ENCODE measurements at places on chromosomes 13 and 19.

GRCh38 chr13:71634182-71634581, 232.8 kb downstream of the DACH1 start:
- no peak for DNase-seq

- no peak for DNase-seq
Measured at GRCh38 chr19:36891768-36892357, 24.2 kb downstream of the ZNF829 start.

- DNase-seq, result peak; percentile 41
Measured at GRCh38 chr19:1214862-1215731, 9.5 kb downstream of the STK11 start.

- DNase-seq, result peak; percentile 59
Measured at GRCh38 chr19:50703915-50704796, 15.4 kb downstream of the SHANK1 start.

DNA sequence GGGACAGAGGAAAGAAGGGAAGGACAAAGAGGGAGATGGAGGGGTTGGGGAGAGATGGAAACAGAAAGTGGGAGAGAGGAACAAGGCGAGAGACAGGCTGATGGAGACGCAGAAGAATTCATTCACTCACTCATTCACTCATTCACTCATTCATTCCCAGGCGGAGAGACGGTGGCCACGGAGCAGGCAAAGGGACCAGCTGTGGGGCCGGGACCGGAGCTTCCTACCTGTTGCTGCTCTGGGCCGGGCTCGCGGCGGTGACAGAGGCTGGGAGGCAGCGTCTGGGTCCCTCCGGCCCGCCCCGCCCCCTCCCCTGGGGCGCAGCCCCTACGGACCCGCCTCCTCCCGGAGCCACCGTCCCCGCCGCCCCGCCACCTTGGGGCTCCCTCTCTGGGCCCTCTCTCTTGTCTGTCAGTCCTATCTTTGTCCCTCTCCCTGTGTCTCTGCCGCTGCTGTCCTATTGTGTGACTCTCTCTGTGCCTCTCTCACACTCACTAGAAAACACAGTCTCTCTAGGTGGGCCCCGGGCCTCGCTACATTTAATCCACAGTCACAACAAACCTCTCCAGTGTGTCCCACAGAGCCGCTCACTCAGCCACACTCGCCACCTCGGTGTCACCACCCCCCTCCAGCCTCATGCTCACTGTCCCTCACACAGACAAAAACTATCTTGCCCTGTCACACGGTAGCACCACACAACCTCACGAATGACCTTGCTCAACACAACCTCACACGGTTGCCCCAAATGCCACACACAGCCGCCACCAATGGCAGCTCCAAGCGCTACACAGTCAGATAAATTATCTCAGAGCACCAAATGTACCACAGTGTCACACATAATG, at the start of gene GNG8:
Gene GNG8 (minus strand): TSS at position 283 of the 842 bp plus-strand sequence. CDS start 1,520 bp downstream, outside the sequence.
- DNase-seq, result no peak

DNA sequence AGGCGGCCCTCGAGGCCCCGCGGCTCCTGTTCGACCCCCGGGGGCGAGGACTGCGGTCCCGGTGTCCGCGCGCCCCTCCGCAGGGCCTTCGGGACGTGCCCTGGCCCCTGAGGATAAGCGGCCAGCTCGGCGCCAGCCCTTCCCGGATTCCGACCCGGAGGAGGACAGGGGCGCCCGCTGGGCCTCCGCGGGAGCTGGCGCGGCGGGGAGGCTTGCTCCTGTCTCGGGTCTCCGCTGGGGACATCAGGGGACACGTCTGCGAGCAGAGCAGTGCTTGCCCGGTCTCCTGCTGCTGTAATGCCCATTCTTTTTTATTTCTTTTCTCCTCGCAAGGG, 829 bp downstream of the B3GLCT start:
- DNase-seq, result peak; percentile 44

GRCh38 chr13:31485651-31486051, 253.7 kb upstream of the RXFP2 start:
- DNase-seq, result no peak

DNA sequence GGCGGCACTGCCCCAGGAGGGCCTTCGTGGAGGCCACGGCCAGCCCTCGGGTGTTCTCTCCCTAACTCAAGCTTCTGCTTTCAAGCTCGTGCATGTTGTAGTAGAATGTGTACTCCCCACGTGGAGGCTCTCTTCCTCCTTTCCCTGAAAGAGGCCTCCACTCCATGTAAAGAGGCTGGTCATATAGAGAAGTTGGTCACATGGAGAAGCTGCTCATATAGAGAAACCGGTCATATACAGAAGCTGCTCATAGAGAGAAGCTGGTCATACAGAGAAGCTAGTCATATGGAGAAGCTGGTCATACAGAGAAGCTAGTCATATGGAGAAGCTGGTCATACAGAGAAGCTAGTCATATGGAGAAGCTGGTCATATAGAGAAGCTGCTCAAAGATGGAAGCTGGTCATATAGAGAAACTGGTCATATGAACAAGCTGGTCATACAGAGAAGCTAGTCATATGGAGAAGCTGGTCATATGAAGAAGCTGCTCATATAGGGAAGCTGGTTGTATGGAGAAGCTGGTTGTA, 152.5 kb downstream of the COL4A1 start:
- DNase-seq, result no peak

DNA sequence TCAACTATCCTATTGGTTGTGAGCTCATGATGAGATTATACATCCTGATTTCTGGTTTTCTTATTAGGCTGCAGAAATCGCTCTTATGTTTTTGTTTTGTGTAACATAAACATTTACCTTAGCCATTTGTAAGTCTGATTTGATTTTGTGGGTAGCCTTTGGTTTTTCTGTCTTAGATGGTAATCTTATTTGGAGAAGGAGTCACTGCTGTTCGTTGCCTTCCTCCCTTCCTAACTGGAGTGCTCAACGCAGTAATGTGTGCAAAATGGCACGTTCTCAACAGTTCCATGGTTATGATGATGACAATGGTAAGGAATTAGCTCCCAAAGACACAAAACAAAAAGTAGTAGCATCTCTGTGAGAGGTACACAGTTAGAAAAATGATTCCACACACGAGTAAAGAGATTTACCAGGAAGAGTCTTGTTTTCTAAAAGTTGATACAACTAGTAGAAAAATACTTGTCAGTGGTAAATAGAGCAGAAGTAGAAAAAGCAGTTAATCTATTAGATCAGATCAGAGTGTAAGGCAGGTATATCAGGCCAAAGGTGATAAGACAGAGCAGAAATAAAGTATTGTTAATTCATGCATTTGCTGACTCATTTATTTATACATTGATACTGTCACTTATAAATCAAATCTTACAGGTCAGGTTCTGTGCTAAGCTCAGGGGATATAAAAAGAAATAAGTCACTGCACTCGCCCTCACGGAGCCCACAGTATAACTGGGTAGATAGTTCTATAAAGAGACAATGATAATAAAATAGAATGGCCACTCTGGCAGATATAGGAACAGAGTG, 270.0 kb downstream of the NALCN start:
- peak; percentile 2 for DNase-seq

DNA sequence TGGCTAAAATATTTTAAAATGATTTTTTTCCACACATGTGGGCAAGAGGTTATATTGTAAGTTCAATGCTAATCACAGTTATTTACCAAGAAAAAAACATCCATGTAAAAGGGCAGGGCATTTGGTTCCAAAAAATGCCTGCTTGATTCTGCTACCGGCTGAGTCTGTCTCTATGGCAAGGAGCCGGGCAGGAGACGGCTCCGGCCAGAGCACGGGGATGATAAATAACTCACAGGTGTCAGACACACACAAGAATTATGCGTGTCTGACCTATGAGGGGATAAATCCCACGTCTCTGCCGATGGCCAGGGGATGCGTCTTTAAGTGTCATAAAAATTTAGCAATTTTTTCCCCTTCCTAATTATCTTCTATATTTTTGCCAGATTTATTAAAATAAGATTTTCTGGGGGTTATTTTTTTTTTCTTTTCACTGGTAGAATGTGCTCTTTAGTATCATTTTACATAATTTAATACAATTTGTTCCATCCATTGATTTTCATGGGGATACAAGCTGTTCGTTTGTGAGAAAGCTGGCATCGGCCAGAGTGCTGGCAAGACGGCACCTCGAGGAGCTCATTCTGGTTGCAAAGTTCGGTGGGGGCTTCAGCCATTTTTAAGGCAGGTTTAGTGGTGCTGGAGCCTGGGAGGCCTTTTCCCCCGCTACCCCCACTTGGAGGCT, 253.9 kb downstream of the ZNF536 start:
- no peak for DNase-seq

GRCh38 chr13:46296921-46297320, 85.2 kb downstream of the LRRC63 start:
- DNase-seq, result peak; percentile 14

DNA sequence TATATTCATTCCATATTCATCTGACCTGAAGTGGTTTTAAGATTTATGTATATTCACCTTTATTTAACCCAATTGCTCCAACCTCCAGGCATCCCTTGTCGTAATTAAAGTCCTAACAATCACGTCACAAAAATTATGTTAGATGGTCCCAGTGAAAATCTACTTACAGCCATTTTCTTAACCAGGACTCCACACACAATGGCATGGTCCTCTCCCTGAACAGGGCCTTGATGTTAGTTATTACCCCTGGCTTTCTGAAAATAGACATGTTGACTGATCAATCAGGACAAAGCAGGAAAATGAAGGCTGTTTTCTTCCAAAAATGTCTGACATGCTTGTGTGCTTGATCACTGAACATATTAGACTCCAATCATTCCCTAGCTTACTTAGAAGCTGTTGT, 542.7 kb upstream of the SLITRK5 start:
- no peak for DNase-seq

DNA sequence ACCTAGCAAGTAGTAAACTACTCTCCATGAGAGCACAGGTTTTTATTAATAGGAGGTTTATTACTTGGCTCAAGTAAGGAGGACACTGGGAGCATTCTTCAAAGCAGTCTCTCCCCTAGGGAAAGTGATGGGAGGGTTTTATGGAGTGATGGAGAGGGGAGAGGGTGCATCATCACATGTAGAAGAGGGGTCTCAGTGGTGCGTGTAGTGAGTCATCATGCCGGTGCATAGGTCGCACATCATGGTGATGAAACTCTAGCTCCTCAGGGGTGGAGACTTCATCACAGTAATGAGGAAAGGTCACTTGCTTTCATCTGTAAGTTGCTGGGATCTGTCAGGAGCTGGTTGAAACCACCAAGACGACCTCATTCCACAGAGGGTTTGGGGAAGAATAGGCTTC, 210.8 kb upstream of the UBL3 start:
- no peak for DNase-seq

DNA sequence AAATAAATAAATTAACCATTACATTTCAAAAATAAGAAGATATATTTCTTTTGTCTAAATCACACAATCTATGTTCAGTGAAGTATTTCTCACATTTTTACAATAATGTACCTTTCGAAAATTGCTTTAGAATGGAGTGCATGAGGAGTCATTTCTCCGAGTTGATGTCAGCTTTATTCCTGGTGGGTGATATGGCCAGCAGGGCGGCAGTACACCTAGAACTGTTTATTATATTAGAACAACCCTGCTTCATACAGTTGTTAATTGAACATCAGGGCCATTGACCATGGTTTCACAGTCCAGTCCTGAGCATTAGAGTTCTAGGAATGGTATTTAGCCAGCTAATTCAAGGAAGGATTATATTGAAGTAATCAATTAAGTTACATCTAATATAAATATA, 696.3 kb upstream of the SLC10A2 start:
- DNase-seq, result no peak

DNA sequence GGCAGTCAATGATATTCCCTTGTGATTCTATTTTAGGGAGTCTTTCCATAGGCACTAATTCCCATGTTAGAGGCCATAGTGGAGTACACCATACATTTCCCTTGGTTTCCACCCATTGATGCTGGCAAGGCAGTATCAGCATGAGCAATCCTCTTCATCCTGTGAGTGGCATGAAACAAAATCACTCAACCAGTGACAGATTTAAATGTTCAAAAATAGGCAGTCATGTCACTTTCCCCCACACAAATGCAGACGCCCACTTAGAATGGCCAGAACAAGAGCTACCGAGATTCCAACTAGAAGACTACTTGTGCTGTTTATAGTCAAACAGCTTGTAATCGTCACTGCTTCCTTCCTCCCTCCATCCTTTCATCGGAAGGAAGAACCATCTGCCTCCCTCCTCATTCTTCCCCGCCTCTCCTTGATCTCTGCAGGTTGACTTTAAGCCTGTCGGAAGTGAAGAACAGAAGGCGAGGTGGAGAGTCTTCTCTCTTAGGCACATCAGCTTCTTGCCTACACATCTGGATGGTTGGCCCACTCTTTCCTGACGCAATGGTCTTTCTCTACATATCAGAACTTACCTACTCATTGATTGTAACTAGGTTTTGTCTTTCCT, 22.6 kb downstream of the RASL11A start:
- no peak for DNase-seq

DNA sequence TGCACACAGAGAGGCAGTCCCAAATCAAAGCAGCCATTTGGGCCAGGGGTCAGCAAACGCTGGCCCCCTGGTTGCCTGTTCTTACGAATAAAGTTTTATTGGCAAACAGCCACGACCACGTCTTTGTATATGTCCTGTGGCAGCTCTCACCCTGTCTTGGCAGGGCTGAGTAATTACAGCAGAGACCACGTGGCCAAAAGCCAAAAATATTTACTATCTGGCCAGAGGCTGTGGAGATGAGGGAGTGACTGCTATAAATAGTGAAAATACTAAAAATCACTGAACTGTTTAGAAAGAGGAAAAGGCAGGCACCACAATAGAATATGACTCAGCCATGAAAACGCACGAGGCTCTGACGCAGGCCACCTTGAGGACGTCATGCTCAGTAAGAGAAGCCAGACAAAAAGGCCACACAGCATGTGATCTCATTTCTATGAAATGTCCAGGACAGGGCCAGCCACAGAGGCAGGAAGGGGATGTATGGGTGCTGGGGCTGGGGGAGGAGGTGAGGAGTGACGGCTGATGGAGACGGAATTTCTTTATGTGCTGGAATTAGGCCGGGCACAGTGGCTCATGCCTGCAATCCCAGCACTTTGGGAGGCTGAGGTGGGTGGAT, 29.4 kb downstream of the SMIM24 start:
- DNase-seq, result peak; percentile 95

- no peak for DNase-seq
Measured at GRCh38 chr13:98366443-98366842, 189.4 kb upstream of the RNF113B start.

GRCh38 chr19:799076-799881, 2.0 kb downstream of the PTBP1 start:
- no peak for DNase-seq

DNA sequence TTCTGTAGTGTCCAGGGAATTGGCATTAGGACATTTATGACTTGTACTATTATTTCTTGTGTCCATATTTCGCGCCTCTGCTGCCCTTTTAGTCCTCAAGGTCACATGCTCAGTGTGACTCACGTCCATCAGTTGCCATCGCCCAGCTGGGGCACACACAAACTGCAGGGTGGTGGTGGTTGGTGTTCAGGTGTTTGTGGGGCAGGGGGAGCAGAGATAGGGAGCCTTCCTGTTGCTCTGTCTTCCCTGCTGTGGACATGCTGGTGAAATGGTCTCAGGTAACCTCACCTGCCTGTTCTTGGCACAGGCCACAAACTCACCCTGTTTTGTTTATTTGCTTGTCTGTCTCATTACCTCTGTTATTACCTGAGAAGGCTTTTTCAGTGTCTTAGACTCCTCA, 22.4 kb downstream of the PRR12 start:
- peak; percentile 62 for DNase-seq

GRCh38 chr13:113972451-113973217, 1.2 kb downstream of the C13orf46 start:
- no peak for DNase-seq

- DNase-seq, result peak; percentile 78
Measured at GRCh38 chr19:47436712-47437401, 17.5 kb upstream of the MEIS3 start.

- no peak for DNase-seq
Measured at GRCh38 chr19:8064911-8065874, 12.6 kb downstream of the CCL25 start.

- no peak for DNase-seq
Measured at GRCh38 chr19:48603449-48603848, 3.1 kb upstream of the SPACA4 start.

All from Daoy (cell line).